NCI-H748 treated with DMSO at 0.1 percent for 48 hours (cell line): ENCODE measurements at places on chromosomes 11 and 22.

GRCh38 chr22:42855211-42855610 is 1.9 kb downstream of the ARFGAP3 start:
- no peak for DNase-seq

DNA sequence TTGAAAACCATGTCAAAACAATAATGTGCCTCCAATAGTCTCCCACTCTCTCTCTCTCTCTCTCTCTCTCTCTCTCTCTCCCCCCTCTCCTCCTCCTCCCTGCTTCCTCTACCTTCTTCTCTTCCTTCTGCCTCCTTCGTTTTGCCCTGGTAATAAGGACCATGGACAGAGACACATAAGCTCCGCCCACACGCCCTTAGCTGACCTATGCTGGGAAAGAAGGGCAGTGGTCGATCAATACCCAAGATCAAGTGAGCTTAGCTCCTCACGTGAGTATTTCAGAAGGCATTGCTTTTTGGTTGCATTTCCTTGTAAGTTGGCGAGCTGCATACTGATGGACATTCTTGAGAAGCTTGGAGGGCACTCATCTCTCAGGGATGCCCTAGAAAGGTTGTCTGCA is 194.8 kb downstream of the MIAT start:
- DNase-seq = no peak

- DNase-seq = no peak
Measured at GRCh38 chr11:74090701-74091100, 80.1 kb downstream of the C2CD3 start.

DNA sequence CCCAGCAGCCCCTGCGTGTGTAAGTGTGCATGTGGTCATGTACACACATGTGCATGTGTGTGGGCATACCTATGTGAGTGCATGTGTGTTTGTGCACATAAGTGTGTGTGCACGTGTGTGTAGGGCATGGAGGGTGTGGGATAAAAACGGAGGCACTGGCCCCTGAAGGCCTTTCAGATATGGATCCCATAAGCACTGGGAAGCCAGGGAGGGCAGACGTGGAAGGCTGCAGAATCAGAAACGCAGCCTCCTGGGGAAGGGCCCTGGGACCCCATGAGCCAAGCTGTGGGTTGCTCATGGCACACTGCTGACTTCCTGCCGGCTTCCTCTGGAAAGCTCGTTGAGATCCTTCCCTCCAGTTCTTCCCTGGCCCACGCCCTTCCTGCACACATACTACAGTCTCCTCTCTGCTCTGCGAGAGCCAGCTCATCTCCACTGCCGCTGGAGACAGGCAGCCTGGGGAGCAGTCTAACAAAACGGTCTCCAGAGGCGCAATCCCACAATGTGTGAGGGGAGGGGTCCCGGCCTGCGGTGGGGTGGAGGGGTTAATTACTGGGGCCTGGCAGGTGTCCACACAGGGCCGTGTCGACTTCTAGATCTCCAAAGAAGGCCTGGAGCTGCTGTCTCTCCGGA is 435.2 kb upstream of the B3GAT1 start:
- no peak for DNase-seq

- DNase-seq = no peak
Measured at GRCh38 chr22:45731798-45732495, 60.3 kb downstream of the ATXN10 start.

GRCh38 chr11:75625991-75626888 is 42.6 kb downstream of the MAP6 start:
- no peak for DNase-seq

DNA sequence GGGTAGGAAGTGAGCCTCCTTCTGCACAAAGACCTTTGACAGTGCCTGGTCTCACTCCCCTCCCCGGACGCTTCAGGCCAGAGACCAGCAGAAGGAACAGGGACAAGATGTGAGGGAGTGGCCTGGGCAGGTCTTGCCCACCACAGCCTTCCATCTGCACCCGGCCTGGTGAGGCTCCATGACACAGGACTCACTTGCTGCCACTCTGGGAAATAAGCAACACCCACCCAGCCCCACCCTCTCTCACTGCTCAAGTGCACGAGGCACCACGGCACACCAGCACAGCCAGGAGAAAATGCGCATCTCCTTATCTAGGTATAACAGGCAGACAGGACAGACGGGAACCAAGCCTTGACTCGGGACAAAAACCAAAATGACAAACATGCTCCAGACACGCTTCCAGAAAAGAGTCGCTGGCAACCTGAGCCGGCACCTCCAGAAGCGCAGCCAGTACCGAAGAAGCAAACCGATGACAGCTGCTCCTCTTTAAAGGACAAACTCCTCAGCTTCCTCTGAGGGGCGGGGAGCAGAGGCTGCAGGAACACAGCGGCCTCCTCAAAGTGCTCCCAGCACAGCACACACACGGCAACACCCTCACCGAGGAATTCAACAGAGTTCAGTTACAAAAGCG is 41.7 kb downstream of the BRD1 start:
- no peak for DNase-seq

DNA sequence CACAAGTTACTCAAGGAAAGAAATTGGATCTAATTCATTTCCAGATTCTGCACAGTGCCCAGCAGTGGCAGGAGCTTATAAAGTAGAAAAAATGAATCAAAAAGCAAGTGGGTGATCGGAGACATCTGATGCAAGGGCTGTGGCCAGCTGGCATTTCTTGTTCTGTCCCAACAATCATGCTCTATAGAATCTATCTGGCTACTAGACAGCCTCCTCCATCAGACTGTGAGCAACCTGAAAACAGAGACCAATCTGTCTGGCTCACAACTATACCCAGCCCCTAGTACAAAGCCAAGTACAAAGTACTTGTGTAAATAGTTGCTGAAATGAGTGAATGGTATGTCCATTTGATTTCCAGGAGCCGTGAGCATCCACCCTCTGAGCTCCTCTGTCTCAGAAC is 11.4 kb downstream of the USH1C start:
- DNase-seq = no peak

DNA sequence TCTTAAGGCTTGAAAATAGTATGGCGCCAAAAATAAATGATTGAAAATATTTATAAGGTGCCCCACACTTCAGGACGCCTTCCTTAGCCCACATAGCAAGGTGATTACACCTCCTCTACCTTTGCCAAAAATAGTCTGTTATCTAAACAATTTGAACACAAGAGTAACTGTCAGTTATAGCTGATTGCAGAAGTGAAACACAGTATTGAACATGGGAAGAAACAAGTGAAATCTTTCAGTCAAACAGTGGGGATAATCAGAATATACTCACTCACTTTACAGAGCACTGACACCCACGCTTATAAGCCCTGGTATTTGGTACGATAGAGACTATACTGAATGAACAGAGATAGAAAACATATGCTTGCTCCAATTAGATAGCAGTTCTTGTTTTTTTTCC is 203.1 kb downstream of the RAB38 start:
- no peak for DNase-seq

- DNase-seq = no peak
Measured at GRCh38 chr11:88626216-88626615, 288.7 kb upstream of the CTSC start.
